Endothelial cell of umbilical vein (primary cell): ENCODE measurements at places on chromosomes 12 and 14.

GRCh38 chr12:71865166-71865713 is 25.7 kb downstream of the TBC1D15 start:
- peak; percentile 36 for DNase-seq

DNA sequence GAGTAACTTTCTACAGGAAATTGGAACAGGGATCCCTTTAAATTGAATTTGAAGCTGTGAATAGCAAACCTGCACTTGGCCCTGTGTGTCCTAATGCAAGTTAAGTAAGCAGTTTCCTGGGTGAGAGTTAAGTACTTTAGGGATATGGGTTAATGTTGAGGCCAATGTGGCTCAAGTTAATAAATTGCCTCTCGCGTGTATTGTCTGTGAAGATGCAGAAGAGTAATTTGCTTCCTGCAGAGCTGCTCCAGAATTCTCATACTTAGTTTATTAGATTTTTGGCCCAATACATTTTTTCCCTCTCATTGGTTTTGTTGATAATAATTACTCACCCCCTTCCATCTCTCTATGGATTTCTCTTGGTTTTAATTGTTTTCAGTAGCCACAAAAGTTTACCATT is 86.5 kb downstream of the SLC25A47 start:
- DNase-seq = no peak

GRCh38 chr12:61854902-61855301 is 405.3 kb upstream of the USP15 start:
- DNase-seq = no peak

- no peak for DNase-seq
Measured at GRCh38 chr12:52517005-52517835, 3.0 kb downstream of the KRT5 start.

- DNase-seq = no peak
Measured at GRCh38 chr14:32019276-32019675, 57.8 kb upstream of the ARHGAP5 start.

DNA sequence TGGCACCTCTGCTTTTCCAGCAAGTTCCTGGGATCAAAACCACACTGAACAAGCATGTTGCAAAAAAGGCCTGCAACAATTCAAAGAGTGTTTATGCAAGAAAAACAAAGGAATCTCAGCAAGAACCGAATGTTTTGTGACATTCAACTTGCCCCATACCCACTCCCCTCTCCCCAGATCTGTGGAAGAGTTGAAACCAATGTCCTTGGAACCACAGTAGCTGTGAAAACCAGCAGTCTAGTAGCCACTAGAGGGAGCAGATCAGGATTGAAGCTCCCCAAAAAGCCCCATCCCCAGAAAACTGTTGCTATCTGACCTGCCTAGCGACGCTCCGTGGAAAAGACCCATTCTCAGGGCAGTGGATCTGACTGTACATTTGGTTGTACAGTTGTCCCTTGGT is 27.1 kb downstream of the PRKAB1 start:
- no peak for DNase-seq

DNA sequence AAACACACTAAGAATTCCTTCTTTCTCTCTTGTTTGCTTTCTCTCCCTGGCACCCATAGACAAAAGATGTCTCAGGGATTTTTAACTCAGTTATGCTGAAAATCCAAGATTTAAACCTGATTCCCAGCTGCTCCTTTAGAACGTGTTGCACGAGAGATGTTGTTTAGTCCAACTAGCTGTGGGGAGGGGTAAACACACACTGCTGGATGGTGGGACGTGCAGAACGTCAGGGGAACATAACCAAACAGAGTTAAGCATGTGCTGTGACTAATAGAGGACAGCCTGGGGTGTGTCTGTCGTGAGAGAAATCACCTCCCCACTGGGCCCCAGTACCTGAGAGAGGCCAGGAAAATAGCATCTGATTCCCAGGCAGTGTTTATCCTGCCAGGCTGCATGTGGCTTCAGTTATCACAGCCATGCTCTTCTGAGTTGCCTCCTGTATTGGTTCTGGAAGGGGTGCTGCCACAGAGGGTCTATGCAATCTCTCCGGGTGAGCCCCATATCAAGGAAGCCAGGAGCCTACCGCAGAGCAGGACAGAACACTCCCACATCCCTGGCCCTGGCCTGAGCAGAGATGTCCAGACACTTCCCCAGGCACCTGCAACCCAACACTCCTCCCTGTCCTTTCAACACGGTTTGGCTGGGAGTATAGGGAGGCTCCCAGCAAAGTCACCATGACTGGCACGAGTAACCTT is 112.7 kb upstream of the EGLN3 start:
- no peak for DNase-seq

- DNase-seq = no peak
Measured at GRCh38 chr12:111201036-111201435, 167.9 kb downstream of the PHETA1 start.

DNA sequence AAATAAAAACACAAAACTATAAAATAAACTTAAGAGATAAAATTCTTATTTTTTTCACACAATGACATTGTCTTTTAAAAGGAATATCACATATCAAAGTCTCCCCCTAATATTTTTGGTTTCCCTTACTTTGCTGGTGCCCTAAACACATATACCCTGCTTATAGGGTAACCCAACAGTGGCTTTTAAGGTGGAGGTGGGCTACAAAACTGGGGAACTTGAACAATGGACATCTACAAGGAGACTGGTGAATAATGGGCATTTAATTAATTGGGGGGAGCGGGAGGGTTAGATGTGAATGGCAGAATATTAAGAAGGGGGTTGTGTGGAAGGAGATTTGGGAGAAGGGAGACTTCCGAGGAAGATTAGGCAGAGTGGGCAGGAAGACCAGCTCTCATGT is 9.6 kb downstream of the B4GALNT1 start:
- no peak for DNase-seq

DNA sequence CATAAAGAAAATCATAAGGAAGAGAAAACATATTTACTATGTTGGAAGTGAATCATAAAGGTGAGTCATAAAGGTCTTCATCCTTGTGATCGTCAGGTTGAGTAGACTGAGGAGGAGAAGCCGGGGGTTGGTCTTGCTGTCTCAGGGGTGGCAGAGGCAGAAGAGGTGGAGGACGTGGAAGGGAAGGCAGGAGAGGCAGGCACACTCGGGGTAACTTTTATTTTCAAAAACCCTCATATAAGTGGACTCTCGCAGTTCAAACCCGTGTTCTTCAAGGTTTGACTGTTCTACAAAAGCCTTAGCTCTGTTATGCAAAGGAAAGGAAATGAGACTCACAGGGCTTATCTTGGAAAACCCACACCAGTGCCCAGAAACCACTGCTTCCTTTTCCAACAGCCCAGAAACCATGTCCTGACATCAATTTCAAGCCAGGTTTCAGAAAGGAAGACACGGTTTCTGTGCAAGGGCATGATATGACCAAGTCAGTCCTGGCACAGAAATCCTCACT is 14.0 kb downstream of the SMCO2 start:
- peak; percentile 96 for DNase-seq

DNA sequence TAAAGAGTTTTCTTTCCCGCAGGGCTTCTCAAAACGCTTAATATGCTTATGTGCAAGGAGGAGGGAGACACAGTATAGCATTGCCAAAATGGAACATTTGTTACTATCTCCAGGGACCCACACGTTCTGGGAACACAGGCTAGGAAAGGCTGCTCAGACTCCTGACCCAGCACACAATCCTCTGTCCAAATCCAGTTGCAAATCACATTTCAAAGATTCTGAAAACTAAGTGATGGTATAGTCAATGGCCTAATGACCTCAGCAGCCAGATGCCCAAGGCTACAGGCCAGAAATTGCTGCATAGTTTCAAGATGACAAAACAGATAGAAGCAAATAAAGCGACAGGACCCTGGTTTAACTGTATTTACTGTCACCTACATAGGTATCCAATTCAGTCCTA is 97.0 kb upstream of the GRIP1 start:
- no peak for DNase-seq
